ENCODE measurements at places on chromosomes 5 and 9.
A peak's percentile ranks its signal among the peaks of the same experiment; 100 is the strongest.

DNA sequence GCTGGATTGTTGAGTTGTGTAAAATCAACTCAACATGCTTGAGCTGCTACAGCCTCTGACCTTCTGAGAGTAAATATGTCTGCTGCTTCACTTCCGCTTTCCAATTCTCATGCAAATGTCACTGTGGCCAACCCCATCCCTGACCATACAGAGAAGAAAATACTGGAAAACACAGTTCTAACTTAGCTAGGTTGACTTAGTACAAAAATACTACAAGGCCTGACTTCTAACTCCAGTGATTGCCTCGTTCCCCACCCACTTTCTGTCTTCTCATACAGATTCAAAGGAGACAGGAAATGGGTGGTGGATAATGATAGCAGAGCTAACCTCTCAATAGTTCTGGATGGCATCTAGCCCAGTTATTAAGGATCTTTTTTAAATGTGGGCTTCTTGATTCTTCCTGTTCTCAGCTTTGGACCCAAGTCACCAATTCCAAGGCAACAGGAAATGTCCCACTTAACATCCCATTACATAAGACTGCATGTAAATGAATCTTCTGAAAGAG lies 226.6 kb upstream of the SLC24A2 start:
- DNase-seq = no peak

DNA sequence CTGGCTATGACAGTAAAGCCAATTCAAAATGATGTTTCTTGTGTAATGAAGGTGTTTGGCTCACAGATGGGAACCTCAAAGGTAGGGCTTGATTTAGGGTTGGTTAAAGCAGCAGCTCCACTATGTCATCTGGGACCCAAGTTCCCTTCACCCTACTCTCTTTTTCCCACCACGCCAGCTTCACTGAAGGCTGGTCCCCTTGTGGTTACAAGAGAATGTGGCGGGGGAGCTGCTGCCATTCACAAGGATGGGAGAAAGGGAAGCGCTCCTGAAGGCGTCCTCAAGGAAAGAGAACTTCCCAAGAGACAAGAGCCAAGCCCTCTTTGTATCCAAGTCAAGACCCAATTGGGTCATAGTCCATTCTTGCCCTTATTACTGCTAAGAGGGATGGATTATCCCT lies 72.7 kb downstream of the NTRK2 start:
- no peak for DNase-seq

DNA sequence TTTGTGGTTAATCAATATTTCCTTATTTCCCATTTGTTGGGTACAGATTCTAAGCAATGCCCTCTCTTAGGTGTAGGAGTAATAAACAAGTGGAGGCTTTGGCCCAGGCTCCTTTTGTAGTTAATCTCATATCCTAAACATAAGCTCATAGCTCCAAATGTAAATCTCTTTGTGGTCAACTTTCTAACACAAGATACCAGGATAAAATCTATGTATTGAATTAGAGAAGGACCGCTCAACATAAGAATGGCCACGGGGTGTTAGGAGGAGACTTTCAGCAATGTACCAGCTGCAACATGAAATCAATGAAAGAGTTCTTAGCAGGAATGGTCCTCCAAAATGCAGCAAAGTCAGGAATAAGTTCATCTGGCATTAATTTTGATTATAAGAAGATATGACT lies 334.5 kb upstream of the ITGA1 start:
- no peak for DNase-seq

DNA sequence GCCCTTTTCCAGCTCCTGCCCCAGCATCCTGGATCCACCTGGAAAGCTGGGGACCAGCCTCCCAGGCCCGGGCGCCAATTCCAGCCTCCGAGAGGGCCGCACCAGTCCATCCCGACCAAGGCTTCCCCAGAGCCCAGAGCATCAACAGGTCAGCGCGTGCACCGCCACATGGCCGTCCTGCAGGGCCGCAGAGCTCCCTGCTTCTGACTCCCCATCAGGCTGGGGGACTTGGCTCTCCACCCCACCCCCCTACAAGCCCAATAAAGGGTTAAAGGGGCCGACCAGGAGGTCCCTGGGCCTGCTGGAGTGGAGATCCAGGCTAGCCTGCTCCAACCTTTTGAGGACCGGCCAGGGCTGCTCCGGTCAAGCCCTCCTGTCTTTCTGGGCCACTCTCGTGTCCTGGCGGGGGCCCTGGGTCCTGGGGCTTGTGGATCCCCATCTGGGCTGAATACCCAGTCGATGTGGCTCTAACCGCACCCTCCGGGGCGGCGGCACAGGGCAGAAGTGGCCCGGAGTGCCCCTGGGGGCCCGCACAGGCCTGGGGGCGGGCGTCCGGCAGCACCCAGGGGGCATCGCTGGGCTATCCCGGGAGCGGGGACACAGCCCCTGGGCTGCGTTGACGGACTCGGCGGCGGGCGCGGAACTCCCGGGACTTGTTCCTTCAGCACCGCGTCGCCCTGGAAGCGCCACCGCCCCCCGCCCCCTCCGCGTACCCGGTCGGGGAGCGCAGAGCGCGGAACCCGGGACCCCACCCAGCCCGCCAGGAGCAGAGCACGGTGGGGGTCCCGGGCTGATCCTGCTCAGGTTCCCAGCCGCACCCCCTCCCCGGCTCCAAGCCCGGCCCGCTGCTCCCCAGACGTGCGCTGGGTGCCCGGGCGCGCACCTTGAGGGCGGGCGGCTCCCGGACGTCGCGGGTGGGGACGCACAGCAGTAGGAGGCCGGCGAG lies 590 bp downstream of the ENTPD2 start:
- DNase-seq = no peak

GRCh38 chr5:163106098-163106497 lies 331.3 kb upstream of the CCNG1 start:
- DNase-seq = no peak

DNA sequence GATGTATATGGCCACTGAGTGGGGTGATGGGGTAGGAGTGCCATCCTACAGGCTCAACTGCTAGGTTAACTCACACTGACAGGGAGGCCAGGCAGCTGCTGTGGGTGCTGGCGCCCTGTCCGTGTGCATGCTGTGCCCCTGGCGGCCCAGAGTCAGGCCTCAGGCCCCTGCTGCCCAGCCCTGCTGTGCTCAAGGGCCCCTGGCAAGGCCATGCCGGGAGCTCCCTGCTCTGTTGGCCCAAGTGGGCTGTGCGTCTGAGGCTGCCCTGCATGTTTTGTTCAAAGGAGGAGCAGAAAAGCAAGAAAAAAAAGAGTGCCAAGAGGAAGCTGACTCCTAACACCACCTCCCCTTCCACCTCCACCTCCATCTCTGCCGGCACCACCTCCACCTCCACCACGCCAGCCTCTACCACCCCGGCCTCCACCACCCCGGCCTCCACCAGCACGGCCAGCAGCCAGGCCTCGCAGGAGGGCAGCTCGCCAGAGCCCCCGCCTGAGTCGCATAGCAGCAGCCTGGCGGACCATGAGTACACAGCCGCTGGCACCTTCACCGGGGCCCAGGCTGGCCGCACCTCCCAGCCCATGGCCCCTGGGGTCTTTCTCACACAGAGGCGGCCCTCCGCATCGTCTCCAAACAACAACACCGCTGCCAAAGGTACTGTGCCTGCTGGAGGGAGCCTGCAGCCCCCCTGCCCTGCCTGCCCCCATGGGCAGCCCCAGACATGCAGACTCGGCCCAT lies 100.1 kb downstream of the PHF2 start:
- no peak for DNase-seq

DNA sequence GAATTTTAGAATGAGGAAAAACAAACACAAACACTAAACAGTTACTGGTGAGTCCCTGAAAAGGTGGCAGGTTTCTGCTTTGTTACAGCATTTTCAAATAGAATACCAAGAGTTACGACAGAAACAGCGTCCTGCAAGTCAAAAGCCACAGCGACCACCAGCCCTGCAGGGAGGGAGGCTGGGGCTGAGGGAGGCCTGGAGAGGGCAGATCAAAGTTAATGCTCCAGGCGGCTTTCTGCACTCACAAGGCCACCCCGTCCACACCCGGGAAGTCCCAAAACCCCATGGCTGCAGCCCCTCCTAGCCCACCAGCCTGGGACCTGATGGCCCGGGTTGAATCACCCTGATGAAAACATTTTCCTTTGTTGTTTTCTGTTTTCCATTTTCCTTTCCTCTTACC lies 29.3 kb downstream of the COL23A1 start:
- no peak for DNase-seq

DNA sequence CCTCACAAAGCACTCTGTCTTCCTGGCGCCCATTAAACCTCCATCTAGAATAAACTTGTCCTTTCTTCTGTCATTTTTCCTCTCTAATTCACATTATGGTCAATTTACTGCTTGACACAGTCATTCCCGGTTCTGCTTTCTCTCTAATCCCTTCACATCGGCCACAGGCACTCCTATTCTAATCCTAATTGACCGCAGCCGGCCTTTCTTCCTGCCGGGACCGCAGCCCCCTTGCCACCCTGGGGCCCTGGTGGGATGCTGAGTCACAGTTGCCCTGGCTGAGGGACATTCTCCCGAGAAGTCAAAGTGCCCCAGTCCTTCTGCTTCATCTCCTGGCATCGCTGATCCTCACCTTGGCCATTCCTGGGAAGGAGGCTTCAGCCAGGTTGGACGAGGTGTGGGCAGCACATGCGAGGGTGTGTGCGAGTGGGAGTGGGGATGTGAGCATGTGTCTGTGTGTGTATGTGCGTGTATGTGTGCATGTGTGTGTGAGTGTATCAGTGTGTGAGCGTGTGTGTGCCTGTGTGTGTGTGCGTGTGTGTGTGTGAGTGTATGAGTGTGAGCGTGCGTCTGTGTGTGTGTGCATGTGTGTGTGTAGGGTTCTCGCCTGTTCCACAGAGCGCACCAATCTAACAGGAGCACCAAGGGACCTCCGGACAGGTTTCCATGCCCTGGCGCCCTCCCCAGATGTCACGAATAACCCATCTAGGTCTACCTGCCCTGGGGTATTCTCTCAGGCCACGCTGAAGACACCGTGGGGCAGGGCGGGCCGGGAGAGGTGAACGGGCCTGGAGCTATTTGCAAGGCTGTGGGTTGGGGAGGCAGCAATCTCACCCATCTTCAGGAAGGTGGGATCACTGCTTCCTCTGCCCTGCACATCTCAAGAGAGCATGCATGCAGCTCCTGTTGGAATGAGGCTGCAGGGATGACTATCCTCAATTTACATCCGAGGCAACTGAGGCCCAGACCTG lies 191.2 kb downstream of the PAX5 start:
- no peak for DNase-seq

GRCh38 chr9:14353222-14354056 lies 39.5 kb upstream of the NFIB start:
- DNase-seq = peak; percentile 35

- DNase-seq = no peak
Measured at GRCh38 chr5:168366116-168366515, 74.7 kb downstream of the WWC1 start.

DNA sequence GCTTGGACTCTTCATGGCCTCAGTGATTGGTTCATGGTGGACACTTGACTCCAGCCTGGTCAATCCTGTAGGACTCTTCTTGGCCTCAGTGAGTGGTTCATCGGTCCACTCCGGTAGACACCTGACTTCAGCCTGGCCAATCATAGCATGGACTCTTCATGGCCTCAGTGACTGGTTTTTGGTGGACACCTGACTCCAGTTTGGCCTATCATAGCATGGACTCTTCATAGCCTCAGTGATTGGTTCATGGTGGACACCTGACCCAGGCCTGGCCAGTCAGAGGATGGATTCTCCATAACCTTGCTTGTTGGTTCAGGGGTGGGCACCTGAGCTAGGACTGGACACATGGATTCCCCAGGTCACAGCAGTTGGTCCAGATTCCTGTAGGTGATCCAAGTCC lies 106.0 kb upstream of the ERCC6L2 start:
- DNase-seq = no peak

DNA sequence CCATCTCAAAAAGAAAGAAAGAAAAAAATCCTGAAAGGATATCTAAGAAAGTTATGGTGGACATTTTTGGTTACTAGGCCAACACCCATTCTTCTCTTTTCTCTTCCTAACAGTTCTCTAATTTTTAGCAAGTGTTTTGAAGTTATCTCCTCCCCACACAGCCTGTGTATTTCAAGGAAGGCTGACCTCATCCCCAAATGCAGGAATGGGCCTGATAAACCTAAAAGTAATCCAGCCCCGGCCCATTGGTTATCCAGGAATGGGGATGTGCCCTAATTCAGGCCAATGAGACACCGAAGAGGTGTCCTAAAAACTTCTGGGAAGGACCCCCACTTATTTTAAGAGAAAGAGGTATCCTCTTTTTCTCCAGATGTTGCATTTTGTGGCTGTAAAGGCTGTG lies 46.6 kb downstream of the F2R start:
- DNase-seq = no peak
